ENCODE measurements at places on chromosomes 6 and 20. TPM values are rescaled to one million over a fixed set of nuclear protein-coding genes. Genes with fewer than 3 reads are reported as not detected.

The CRISP3 gene
- total RNA-seq: 0.48 TPM

The EPB41L2 gene
- 67.4 TPM for total RNA-seq

The CNBD2 gene
- total RNA-seq: 7.3 TPM

The PMEPA1 gene
- 177 TPM for total RNA-seq

The ZSWIM3 gene
- 2.7 TPM for total RNA-seq

The MUC21 gene
- total RNA-seq: not detected

The FUCA2 gene
- 74.8 TPM for total RNA-seq
